ENCODE measurements at places on chromosomes 16 and 17.

- DNase-seq = no peak
Observed at GRCh38 chr16:55289353-55289752, 34.6 kb upstream of the IRX6 start.

- DNase-seq = no peak
Observed at GRCh38 chr17:65278050-65278819, 141.1 kb downstream of the RGS9 start.

- DNase-seq = no peak
Observed at GRCh38 chr17:38572669-38573365, 32.9 kb downstream of the SRCIN1 start.

- no peak for DNase-seq
Observed at GRCh38 chr16:3186946-3187690, 886 bp upstream of the OR1F1 start.

Measured in stimulated activated CD8-positive, alpha-beta memory T cell treated with anti-CD3 and anti-CD28 coated beads, Interleukin-15, amount 100 ng/mL, for 1 hour (primary cell).